ENCODE measurements at places on chromosomes 7 and 10.

DNA sequence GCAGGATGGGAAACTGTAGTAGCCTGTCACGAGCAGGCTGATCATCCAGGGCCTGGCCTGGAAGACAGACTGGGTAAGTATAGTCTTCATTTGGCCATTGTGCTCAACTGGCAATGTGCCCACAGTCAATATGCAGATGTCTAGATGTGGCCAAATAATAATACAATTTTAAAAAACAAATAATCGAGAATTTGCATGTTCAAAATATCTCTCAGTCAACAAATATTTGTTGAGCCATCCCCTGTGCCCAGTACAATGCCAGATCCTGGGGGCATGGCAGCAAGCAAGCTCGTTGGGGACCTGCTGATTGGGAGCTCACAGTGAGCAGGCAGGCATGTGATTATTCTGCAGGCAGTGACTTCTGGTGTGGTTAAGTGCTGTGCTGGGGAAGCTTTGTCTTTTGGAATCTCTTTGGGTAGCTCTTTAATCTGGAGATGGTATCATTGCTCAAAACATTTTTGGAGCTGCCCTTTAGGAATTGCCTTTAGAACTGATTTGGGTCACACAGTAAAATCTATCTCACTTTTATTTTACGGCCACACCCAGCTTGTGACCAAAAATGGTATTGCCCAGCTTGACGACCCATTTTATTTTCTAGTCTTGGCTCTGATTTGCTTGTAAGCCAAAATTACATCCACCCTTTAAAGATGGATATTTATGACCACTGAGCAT, 92.2 kb downstream of the PLCE1 start:
- DNase-seq: no peak

- DNase-seq: no peak
These were observed 115.3 kb downstream of the PIP4K2A start for GRCh38 chr10:22599048-22599561.

DNA sequence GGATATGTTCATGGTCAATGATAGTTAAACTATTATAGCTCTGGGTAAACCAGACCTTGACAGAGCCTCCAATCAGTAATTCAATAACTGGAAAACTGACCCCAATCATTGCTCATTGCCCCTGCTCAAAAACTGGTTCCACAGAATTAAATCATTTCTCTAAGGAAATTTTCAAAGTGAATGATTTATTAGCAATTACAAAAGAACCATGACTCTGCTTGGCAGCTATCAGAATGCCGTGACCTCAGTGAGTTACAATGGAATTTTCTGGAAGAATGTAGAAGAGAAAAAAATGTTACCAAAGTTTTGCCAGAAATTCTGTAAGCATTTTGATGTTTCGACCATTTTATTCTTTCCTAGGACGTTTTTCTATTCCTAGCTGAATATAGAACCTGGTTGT, 106.8 kb upstream of the APBB1IP start:
- DNase-seq: no peak

- DNase-seq: no peak
These were observed 852.8 kb downstream of the XPNPEP1 start for GRCh38 chr10:109070492-109070891.

GRCh38 chr10:119132521-119133345, 28.8 kb downstream of the DENND10 start:
- DNase-seq: no peak

DNA sequence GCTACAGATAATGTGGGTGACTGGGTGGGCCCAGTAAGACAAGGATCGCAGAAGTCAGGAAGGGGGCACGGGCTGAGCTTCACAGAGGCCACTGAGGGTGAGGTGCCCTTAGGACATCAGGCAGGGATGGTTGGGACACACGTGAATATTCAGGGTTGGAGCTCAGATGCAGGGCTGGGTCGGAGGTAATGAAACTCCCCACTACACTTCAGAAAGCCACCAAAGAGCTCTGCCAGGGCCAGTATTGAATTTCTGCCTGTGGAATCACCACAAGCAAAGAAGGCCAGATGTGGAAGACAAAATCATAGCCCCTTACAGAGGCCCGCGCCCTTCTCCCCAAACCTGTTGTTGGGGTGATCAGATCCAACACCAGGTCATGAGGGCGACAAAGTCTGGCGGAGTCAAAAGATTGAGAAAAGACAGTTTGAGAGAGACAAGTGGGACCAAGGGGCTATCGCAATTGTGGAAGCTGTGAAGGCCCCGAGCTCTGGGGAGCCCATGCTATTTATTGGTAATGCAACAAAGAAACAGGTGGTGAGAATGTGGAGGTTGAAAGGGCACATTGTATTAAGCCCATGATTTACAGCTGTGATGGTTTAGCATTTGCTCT, 42.4 kb downstream of the STRA8 start:
- no peak for DNase-seq

- DNase-seq: no peak
These were observed 351.1 kb upstream of the ETV1 start for GRCh38 chr7:14340393-14341074.

- no peak for DNase-seq
These were observed 84.0 kb upstream of the NPY start for GRCh38 chr7:24199978-24200377.

GRCh38 chr10:122727426-122727825, 27.8 kb upstream of the C10orf120 start:
- DNase-seq: no peak

DNA sequence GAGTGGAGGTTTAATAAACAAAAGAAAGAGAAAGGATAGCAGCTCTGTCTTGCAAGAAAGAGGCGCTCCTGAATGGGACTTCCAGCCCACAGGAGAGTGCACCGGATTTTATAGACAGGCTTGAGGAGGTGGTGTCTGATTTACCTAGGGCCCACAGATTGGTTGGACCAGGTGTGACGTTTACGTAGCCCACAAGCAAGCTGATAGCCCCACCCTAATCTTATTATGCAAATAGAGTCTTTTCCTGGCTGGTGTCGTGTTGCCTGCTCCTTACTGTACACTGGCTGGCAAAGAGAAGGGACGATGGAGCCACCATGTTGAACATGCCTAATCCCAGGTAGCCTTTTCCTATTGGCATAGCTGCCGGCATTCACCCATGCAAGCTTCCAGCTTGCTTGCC, 319.7 kb upstream of the POM121L12 start:
- DNase-seq: no peak

DNA sequence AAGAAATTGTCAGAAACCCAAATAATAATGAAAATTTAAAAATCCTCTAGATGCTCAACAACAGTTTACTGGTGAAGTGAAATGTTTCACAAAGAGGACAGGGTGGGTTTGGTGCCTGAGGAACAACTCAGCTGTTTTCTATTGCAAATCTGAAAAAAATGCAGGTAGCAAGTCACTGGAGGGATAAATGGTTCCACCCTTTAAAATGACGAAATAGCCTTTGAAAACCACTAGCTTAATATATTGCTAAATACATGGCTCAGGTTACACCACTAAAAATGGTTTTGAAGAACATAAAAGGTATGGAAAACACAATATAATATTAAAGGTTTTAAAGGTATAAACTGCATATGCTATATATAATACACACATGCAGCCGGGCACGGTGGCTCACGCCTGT, 69.5 kb downstream of the LMBR1 start:
- DNase-seq: no peak

DNA sequence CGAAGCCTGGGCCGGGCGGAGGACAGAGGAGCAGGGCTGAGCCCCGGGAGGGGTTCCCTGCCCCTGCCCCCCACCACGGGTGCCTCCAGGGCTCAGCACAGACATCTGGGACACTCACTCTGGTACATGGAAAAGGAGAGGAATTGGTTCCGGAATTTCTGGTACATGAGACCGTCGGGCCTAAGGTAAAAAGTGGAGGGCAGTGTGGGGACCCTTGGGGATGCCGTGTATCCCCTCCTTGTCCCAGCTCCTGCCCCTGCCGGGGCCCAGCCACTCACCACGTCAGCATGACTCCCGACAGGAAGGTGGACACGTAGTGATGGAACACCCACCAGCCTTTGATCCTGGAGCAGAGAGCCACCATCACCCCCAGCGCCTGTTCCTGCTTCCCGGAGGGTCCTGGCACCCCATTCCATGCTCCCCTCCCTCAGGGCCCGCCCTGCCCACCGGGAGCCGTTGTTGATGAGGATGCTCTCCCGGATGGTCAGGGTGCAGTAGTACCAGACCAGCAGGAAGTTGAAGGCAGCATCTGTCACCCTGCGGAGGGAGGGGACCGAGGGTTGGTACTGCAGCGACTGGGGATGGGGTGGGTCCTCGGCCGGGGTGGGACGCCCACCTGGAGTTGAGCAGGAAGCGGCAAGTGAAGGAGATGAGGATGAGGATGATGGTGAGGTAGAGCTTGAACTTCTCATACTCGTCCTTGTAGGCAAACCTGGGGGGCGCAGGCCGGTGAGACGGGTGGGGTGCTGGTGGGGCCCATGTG, 6.4 kb downstream of the TMEM120A start:
- no peak for DNase-seq

- DNase-seq: no peak
These were observed 42.2 kb upstream of the GRB10 start for GRCh38 chr7:50824882-50825281.

DNA sequence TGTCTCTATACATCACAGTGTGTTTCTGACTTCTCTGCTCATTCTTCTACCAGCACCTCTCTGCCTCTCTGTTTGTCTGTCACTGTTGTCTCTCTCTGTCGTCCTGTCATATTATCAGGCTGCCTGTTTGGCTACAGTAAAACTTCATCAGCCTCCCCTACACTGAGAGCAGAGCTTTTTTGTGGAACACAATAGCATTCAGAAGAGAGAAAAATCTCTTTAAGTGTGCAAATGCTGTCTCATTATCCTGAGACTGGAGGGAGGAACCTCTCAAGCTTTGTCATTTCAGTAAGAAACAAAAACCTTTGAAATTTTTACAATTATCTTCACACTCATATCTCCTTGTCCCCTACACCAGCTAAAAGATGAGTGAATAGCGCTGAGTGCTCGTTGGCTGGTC, 148.4 kb downstream of the PLPP4 start:
- DNase-seq: no peak

GRCh38 chr7:37660614-37661013, 23.0 kb upstream of the GPR141 start:
- DNase-seq: no peak

GRCh38 chr7:101395376-101395775, 32.7 kb downstream of the COL26A1 start:
- no peak for DNase-seq

DNA sequence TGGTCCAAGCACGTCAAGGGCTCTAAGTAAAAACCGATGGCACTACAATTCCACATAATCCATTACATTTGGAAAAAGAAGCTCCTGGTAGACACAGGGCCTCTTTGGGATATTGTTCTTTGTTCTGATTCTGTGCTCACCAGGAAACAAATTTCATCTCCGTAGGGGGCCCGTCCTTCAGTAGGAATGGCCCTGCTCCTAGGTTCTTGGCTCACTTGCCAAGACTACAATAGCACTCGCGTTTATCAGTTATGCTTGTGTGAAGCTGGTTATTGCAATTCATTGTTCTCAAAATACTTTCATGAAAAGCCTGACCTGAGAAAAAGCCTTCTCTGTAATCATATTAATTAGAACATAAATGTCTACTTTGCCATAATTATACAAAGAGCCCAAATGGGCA, 10.3 kb upstream of the ZC3HAV1L start:
- no peak for DNase-seq

DNA sequence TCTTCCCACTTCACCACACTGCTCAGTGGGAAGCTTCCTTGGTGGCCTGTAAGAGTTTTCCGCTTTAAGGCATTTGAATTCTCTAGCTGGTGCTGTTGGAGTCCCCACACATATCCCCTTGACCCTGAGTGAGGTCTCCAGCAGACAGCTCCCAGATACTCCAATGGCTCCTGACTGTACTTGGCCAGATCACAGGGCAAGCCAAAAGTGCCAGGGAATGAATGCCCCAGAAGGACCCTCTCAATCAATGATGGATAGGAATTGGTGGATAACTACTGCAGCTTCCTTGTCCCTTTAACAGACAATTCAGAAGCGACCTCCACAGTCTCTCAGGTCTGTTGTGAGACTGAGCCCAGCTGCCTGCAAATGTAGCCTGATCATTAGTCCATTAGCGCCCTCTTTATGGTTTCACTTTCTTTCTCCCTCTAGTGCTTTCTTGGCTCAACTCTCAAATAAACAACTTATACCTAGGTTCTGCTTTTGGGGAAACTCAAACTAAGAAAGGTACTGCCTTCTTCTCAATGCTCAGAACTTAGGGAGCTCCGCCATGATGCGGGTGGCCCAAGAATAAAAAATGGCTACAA, 283.0 kb downstream of the TCF7L2 start:
- DNase-seq: no peak

DNA sequence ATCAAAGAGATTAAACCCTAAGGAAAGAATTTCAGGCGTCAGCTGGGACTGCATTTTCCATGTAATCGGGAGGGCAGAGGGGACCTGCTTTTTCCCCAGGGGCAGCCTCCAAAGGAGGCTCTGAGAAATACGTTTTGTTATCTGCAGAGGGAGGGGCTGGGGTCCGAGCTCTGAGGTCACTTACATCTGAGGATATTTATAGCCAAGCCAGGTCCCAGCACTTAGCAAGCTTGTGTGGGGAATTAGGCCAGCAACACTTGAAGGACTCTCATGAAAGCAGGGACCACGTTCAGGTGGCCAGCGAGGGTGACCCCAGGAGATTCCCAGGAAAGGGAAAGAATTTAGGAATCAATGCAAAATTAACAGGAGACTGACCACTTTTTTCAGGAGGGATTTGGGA, 20.6 kb upstream of the GDI2 start:
- no peak for DNase-seq

- DNase-seq: no peak
These were observed 293.6 kb downstream of the CSTF2T start for GRCh38 chr10:51405580-51406351.

DNA sequence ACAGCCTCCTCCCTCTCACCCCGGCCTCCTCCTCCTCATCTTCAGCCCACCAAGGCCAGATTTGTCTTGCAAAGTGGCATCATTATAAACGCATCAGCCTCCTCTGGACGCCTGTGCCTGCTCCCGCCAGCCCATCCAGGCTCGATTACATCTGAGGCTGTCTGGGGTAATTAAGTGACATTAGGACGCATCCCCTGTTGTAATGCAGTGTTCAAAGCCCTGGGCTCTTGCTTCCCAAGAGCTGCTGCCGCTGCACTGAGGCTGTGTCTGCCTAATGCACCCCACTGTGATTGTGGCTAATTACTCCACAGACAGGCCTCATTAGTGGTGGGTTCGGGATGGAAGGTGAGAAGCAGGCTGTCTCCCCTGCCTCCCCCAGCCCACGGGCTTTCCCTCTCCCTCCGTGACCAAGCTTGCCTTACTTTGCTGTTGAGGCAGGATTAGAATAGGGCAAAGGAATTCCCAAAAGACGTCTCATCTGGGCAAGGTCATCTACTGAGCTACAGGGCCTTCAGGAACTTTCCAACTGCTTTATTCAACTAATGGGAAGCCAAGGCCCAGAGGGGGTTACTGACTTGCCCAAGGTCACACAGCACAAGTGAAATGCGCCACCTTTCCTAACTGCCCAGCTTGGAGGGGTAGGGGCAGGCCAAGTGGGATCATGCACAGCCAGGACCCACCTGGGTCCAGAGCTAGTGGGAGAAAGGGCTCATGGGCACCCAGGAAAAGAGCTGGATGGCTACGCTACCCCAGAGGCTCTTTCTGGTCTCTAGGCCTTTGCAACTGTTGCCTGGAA, 66.2 kb upstream of the PCBD1 start:
- no peak for DNase-seq

- no peak for DNase-seq
These were observed 4.4 kb downstream of the SEMA3A start for GRCh38 chr7:84190016-84190705.

Data from smooth muscle cell of the brain vasculature (primary cell).